Astrocyte of the hippocampus (primary cell): ENCODE measurements at places on chromosomes 4 and X.
A peak's percentile ranks its signal among the peaks of the same experiment; 100 is the strongest.

GRCh38 chr4:79851625-79852304 lies 221.3 kb downstream of the ANTXR2 start:
- DNase-seq = no peak

DNA sequence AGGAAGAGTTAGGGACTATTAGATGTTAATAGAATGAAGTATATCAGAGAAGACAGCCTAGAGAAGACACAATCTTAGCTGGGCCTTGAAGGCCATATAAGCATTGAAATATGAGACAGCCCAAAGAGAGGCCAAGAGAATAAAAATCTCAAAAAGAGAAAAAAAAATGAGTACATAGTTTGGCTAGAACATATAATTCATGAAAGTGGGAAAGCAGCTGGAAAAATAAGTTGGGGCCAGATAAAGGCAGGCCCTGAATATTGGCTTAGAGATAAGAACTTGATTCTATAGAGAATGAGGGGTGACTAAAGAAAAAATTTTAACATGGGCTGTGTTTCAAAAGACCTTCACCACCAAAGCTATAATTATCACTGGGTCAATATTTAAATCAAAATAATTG lies 7.4 kb upstream of the UTP3 start:
- no peak for DNase-seq

- DNase-seq = no peak
Measured at GRCh38 chrX:135707880-135708279, 5.6 kb upstream of the CT45A1 start.

DNA sequence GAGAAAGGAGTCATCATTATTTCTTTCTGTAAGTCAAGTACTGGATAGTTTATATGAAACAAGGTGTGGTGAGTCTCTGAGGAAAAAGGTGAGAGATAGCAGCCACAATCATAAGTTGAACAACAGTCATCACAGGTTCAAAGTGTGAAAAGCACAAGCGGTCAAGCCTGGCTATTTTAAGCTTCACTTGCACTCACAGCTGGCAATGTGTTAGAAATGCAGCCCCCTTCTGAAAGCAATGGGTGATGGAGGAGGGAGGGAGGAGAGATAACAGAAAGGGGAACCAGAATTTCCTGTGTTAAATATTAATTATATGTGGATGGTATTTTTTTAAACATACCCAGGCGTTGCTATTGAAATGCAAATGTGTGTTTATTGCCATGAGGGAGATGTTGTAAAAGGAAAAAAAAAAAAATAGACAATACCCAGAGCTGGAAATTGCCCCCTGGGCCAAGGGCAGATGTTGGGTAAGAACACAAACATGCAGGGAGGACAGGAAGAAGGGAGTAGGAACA lies 26.9 kb upstream of the BMP3 start:
- DNase-seq = no peak

DNA sequence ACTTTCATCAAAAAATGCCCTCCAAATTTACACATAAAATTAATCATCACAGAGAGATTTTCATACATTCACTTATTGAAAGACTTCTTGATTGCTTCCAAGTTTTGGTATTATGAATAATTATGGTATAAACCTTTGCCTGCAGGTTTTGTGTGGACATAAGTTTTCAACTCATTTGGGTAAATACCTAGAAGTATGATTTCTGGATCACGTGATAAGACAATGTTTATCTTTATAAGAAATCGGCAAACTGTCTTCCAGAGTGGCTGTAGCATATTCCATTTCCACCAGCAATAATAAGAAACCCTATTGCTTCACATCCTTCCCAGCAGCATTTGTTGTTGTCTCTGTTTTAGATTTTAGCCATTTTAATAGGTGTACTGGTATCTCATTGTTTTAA lies 1507.0 kb upstream of the IGFBP7 start:
- DNase-seq = no peak

- no peak for DNase-seq
Measured at GRCh38 chrX:41033299-41033698, 51.9 kb upstream of the USP9X start.

DNA sequence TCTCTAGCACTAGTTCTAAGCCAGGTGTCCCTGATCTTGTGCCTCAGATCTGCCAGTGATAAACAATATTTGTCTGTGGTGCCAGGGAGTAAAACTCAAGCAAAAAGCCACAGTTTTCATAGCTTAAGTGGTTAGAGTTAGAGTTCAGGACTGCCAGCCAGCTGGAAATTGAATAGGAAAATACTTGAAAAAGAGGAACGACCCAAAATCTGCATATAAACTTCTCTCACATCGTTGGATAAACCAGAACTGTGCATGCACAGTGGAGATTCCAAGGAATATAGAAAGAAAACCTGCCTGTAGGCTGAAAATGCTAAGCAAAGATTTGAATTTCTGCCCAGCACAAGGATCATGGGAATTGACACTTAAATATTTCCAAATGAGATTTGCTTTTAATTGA lies 35.0 kb upstream of the GNPDA2 start:
- DNase-seq = no peak

- peak; percentile 79 for DNase-seq
Measured at GRCh38 chrX:44828008-44828605, 15.7 kb upstream of the DUSP21 start.

GRCh38 chr4:168319486-168320019 lies 1.0 kb upstream of the DDX60 start:
- no peak for DNase-seq
